ENCODE measurements at places on chromosomes 5 and 9.

- DNase-seq: no peak
Observed at GRCh38 chr9:132422574-132422973, 12.6 kb downstream of the CFAP77 start.

DNA sequence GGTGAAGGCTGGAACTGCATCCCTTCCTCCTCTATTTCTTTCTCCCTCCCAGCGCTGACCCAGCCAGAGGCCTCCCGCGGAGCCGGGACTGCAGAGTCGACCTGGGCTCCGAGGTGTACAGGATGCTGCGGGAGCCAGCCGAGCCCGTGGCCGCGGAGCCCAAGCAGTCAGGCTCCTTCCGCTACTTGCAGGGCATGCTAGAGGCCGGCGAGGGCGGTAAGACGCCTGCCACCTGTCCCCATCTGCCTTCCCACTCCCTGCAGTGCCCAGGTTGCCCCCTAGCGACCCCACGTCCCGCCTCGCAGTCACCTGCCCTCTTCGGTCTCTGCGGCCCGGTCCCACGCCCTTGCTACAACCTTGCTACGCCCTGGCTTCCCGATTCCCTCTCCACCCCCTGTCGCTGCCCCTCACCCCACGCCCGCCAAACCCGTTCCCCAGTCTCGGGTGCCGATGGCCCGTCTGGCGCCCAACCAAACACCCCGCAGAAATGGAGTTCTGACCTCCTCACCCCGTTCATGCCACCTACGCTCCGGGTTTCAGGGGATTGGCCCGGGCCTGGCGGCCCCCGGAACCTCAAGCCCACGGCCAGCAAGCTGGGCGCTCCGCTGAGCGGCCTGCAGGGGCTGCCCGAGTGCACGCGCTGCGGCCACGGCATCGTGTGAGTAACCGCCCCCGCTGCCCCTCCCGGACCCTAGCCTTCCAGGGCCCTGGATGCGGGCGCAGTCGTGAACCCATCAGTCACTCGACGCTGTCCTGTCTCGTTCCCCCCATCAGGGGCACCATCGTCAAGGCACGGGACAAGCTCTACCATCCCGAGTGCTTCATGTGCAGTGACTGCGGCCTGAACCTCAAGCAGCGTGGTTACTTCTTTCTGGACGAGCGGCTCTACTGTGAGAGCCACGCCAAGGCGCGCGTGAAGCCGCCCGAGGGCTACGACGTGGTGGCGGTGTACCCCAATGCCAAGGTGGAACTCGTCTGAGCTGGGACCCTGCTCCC, 14.1 kb downstream of the PDLIM4 start:
- DNase-seq: no peak

GRCh38 chr5:178378527-178379484, 146.2 kb upstream of the PHYKPL start:
- no peak for DNase-seq

DNA sequence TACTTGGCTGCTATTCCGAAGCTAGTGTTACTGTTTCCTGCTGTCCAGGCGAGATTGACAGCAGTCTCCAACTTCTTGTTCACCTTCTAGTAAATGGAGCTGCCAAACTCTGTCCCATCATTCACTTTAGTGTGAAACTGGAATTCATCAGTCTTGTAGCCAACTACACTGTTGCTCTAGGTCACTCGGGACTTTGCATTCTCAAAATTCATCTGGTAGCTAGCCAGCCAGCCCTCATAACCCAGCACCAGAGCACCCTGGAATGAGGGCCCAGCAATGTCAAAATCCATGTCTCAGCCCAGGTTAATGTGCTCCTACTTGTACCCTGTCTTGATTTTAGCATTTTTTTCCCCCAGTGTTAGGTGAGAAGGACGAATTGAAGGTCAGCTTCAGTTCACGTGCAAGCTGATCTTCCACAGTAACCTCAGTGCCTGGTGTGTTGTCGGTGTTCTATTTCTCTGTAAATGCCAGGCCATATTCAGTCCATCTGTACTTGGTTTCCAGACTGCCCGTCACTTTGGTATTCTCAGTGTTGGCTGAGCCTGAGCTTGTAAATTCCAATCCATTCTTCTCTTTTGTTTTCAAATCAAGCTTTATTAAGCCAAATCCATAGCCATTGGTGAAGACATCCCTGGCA, 28.9 kb downstream of the ZNF169 start:
- DNase-seq: no peak

- DNase-seq: no peak
Observed at GRCh38 chr9:131666774-131667173, 73.1 kb downstream of the RAPGEF1 start.

DNA sequence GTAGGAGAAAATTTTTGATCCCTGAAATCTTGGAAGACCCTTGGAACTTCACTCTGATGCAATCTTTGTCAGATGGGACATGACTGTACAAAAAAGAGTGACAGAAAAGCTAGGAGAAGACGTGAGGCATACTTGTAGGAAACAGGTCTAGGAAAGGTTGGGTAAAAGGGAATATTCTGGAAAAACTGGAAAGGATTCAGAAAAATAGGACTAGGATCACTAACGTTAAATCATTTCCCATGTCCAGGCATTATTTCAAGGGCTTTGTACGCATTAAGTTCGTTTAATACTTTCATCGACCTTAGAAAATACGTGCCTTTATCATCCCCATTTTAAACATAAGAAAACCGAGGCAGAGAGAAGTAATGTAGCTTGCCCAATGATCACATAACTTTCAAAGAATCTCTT, 2.9 kb downstream of the ALDH1A1 start:
- no peak for DNase-seq

GRCh38 chr5:14167211-14167845, 24.2 kb downstream of the TRIO start:
- no peak for DNase-seq

DNA sequence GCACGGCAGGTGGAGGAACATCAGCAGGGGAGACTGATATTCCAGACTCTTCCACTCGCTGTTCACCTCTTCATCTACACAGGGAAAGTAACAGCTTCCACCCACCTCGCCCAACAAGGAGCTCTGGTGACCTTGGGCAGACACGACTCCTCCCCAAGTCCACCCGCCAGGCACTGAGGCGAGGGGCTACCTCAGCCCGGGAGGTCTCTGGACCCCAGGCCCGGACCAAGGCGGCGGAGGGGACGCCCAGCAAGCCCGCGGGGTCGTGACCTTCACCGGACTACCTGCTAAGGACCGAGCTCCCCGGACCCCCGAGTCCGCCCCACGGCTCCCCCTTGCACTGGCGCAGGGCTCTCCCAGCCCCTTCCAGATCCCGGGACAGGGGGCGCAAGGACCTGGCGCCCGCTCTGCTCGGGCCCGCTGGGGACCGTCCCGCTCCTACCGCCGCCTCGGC, 70.2 kb upstream of the LPCAT1 start:
- DNase-seq: no peak
